Activated T-cell treated with anti-CD3 and anti-CD28 coated beads, Interleukin-2, amount 50 U/mL, for 24 hours (primary cell): ENCODE measurements at places on chromosomes 2 and 18.

GRCh38 chr2:59239146-59239545 lies 998.0 kb upstream of the FANCL start:
- DNase-seq = no peak

- no peak for DNase-seq
Measured at GRCh38 chr18:75041586-75041985, 167.4 kb downstream of the PTGR3 start.

DNA sequence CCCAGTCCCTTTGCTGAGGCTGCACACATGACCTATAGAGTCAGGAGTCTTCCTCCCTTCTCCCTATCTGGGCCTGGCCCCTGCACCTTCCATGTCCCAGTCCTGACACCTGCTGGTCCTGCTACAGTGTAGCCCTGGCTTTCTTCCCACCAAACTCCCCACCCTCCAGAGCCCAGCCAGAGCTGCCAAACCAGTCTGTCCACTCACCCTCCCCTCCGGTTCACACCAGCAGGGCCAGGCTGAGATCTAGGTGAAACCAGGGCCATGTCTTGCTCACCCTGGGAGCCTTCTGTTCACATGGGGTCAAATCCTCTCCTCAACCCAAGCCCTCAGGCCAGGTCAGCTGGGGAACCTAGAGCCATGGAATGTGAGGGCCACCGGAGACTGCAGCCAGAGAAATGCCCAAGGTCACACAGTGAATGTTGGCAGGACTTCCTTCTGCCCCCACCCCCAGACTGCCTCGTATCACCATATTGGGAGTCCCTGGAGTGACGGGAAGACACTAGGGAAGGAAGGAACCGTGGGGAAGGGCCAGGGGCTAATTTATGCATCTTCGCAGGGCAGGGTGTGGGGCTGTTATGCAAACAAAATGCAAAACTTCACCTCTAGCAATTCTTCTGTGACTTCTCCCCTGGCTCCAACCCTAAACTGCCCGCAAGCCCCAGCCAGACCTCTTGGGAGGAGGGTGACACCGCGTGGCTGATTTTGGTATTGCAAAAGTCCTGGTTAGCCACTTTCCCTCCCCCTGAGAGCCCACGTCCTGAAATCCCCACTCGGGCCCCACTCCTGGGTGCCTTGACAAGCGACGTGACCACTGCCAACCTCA lies 14.6 kb downstream of the TNS1 start:
- peak; percentile 77 for DNase-seq

- no peak for DNase-seq
Measured at GRCh38 chr2:85380048-85380447, 25.5 kb downstream of the ELMOD3 start.
